CD4-positive, alpha-beta T cell treated with Interleukin-10 for 1 hour (primary cell): ENCODE measurements at places on chromosomes 6 and 20.
A peak's percentile ranks its signal among the peaks of the same experiment; 100 is the strongest.

DNA sequence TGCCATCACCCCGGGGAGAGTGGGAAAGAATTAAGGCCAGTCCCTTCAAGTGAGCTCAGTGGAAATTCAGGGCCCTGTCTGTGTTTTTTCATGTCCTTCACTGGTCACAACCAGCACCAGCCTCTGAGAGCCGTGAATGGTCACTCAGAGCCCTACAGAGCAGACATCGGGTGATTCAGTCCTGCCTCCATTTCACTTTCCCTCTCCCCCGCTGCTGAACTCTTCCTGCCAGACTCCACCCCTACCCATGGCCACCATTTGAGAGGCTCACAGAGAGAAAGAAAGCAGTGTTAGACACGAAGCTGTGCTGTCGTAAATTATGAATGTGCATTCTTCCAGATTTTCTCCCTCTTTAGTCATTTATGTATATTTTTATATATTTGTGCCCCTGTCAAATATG is 5.4 kb downstream of the R3HDML start:
- DNase-seq, result no peak

- DNase-seq, result no peak
These were observed 16.9 kb downstream of the SERINC1 start for GRCh38 chr6:122454673-122455072.

GRCh38 chr20:46021361-46022359 is 7.4 kb upstream of the SLC12A5 start:
- DNase-seq, result peak; percentile 56

DNA sequence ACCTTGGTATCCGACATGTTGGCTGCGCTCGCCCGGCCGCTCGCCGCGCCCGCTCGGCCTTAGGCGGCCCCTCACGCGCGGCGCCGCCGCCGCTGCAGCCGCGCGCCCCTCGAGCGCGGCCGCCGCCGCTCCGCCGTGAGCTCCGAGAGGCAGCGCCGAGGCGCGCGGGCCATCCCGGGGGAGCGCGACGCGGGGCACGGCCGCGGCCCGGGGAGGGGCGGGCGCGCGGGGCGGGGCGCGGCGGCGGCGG is at the start of gene KIF13A:
Gene KIF13A (minus strand): TSS at position 189 of the 250 bp plus-strand sequence. CDS start 172 bp downstream, at position 17.
- no peak for DNase-seq

GRCh38 chr20:56634735-56635385 is 5.8 kb downstream of the TFAP2C start:
- DNase-seq, result no peak

DNA sequence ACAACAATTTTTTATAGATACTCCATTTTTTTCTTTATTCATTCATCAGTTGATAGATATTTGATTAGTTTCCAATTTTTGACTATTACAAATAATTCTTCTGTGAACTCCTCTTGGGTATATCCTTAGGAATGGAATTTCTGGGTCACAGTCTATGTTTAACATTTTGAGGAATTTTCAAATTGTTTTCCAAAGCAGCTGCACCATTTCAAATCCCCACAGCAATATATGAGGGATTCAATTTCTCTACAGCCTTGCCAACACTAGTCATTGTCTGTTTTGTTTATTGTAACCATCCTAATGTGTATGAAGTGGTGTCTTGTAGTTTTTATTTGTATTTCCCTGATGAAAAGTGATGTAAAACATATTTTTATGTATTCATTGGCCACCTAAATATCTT is 320.3 kb upstream of the DEFB112 start:
- no peak for DNase-seq

DNA sequence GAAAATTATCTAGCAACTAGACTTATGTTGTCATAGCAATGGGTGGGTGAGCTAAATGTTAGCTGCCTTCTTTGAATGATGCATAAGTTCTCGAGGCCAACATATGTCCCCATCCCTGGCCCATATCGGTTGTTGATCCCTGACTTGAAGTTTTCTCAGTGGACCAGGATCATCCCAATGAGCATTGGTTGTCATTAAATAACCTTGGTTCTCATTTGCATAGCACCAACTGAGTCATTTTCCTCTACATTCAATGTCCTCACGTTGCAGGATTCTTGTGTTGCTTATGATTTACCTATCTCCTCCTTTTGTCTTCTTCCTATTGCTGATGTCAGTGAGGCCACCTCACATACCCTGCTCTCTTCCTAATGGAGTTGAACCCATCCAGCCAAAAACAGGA is 12.1 kb upstream of the AHCY start:
- no peak for DNase-seq

GRCh38 chr6:159110013-159110412 is 59.2 kb upstream of the FNDC1 start:
- peak; percentile 65 for DNase-seq

DNA sequence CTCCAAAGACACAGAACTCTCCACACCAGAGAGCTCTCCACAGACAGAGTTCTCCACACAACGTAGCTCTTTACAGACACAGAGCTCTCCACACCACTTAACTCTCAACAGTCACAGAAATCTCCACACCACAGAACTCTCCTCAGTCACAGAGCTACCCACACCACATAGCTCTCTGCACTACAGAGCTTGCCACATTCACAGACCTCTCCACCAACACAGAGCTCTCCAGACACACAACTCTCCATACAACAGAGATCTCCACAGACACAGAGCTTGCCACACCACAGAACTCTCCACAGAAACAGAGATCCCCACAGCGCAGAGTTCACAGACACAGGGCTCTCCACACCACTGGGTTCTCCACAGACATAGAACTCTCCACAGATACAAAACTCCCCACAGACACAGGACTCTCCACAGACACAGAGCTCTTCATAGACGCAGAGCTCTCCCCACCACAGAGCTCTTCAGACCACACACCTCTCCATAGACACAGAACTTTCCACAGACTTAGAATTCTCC is 52.5 kb downstream of the ERMARD start:
- no peak for DNase-seq

- DNase-seq, result no peak
These were observed 1309.4 kb downstream of the EPHA7 start for GRCh38 chr6:92109956-92110355.

GRCh38 chr20:57840066-57840465 is 130.3 kb upstream of the PMEPA1 start:
- no peak for DNase-seq

- no peak for DNase-seq
These were observed 47.2 kb downstream of the MAFB start for GRCh38 chr20:40641809-40642208.

DNA sequence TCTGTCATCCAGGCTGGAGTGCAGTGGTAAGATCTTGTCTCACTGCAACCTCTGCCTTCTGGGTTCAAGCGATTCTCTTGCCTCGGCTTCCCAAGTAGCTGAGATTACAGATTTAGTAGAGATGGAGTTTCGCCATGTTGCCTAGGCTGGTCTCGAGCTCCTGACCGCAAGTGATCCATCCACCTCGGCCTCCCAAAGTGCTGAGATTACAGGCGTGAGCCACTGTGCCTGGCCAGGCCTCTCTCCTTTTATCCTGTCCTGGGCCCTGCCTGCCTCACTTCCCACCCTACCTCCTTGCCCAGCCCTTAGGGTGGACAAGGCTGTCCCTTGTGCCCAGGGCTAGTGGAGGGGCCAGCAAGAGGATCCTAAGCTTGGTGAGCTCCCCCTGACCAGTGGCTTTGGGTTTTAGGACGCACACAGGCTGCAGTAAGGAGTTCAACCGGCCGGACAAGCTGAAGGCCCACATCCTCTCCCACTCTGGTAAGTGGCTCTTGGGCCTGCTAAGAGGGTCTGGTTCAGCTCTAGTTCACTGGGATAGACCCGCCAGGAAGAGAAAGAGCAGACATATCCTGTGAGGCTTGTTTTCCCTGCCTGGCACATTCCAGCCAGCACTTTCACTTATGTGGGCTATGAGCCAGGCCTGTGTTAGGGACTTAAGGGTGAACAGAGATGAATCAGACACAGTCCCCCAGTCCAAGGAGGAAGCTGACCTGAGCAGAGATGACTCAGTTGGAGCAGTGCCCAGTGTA is 21.9 kb upstream of the CHMP4B start:
- DNase-seq, result no peak

- no peak for DNase-seq
These were observed 26.9 kb downstream of the FAM50B start for GRCh38 chr6:3876101-3876500.

DNA sequence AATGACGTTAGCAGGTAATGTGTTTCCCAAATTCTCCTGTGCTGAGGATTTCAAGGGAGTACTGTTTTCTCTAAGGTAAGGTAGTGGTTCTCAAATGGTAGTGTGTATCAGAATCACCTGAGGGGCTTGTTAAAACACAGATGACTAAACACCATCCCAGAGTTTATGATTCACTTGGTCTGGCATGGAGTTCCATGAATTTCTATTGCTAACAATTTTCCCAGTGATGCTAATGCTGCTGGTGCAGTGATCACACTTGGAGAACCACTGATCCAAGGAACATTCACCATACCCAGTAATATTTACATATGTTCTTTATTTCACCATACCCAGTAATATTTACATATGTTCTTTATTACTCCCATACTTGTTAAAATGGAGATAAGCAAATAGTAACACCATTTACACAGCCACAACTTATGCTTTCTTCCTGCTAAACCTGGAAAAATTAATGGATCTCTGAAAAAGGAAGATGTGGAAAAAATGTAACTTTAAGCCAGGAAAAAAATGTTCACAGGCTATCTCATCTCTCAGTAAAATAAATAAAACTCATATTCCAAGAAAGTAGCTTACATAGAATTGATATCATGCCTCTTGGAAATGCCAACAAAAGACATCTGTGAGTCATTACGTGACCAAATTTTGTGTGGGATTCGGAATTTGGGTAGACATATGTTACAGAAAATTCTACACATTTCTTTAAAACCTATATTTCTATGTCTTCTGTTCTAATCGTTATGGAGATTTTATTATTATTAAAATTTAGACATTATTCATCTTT is 129.5 kb downstream of the MMUT start:
- no peak for DNase-seq

GRCh38 chr6:122645256-122645655 is 35.1 kb downstream of the PKIB start:
- no peak for DNase-seq

DNA sequence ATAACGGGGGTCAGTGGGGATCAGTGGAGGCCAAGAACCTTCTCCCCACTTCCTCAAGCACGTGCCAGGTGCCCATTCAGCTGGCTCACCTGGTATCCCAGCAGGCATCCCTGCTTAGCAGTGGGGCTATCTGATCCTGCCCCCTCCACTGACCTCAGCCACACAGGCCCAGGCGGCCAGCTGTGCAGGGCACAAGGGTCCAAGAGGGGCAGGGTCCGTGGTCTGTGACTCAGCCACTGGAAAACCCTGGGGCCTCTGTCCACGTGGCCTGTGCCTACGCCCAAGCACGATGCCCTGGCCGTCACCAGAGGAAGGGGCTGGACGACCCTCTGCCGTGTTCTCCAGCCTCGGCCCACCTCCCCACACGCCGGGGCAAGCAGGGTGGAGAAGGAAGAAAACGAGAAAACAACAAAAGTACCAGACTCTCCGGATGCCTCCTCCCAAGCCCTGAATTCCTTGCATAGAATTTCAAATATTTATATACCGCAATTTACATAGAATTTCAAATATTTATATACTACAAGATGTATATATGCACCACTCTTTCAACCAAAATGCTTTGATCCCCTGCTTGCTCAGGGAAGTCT is 12.1 kb downstream of the PXDC1 start:
- DNase-seq, result no peak

GRCh38 chr6:24910961-24911725 is 24.6 kb downstream of the RIPOR2 start:
- DNase-seq, result peak; percentile 46

DNA sequence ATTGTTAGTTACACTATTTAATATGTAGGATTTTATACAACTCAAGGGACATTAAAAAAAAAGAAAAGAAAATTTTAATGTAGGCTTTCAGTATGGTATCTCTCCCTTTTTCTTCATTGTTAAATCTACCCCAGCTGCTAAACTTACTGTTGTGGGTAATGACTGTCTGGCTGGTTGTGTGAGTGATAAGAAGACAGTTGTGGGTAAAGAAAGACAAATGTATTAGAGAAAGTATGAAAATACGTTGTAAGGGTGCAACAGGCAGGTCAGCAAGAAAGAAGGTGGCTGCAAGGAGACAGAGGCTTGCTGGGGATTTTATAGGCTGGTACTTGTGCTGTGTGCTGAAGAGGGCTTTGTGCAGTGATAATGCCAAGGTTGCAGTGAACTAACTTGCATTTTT is 91.4 kb upstream of the FOXO3 start:
- no peak for DNase-seq

DNA sequence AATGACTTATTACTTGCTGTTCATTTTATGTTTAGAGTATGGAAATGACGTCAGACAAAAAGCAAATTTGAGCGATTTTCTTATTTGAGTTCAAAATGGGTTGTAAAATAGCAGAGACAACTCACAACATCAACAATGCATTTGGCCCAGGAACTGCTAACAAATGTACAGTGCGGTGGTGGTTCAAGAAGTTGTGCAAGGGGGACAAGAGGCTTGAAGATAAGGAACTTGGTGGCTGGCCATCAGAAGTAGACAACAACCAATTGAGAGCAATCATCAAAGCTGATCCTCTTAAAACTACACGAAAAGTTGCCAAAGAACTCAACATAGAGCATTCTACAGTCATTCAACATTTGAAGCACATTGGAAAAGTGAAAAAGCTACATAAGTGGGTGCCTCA is 43.8 kb downstream of the REV3L start:
- no peak for DNase-seq

- no peak for DNase-seq
These were observed 74.1 kb upstream of the HDDC2 start for GRCh38 chr6:125375821-125376220.

DNA sequence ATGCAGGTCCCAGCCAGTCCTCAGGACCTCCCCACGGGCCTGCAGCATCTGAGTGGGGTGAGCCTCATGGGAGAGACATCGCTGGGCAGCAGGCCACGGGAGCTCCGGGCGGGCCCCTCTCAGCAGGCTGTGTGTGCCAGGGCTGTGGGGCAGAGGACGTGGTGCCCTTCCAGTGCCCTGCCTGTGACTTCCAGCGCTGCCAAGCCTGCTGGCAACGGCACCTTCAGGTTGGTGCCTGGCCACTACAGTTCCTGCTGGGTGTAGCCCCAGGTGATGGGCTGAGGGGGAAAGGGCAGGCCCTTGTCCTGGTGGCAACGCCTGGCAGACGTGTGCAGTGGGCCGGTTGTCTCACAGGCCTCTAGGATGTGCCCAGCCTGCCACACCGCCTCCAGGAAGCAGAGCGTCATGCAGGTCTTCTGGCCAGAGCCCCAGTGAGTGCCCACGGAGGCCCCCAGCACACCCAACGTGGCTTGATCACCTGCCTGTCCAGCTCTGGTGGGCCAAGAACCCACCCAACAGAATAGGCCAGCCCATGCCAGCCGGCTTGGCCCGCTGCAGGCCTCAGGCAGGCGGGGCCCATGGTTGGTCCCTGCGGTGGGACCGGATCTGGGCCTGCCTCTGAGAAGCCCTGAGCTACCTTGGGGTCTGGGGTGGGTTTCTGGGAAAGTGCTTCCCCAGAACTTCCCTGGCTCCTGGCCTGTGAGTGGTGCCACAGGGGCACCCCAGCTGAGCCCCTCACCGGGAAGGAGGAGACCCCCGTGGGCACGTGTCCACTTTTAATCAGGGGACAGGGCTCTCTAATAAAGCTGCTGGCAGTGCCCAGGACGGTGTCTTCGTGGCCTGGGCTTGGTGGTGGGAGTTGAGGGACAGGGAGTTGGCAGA is 787 bp upstream of the TNFRSF6B start:
- no peak for DNase-seq
